ENCODE measurements at places on chromosomes 3 and 15.

GRCh38 chr3:134985864-134986715 lies 191.0 kb downstream of the EPHB1 start:
- no peak for DNase-seq

GRCh38 chr3:170909129-170909903 lies 879 bp upstream of the EIF5A2 start:
- no peak for DNase-seq

DNA sequence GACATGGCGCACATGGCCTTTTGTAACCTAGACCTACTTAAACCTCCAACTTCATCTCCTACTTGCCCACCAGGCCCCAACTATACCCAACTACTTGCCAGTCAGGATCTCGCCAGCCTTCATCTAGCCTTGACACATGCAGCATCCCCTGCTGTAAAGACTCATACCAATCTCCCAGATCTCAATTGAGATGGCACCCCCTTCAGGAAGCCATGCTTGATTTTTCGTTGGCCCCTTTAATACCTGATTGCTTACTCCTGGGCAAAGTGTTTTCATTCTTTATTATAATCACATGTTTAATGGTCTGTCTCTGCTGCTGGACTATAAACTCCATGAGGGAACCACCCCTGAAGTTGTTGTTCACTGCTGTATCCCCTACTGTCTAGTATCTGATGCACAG lies 150.8 kb downstream of the SOX2 start:
- DNase-seq = no peak

- no peak for DNase-seq
Observed at GRCh38 chr15:51302480-51302879, 35.9 kb downstream of the CYP19A1 start.

- no peak for DNase-seq
Observed at GRCh38 chr3:43794776-43795175, 104.0 kb downstream of the ABHD5 start.

DNA sequence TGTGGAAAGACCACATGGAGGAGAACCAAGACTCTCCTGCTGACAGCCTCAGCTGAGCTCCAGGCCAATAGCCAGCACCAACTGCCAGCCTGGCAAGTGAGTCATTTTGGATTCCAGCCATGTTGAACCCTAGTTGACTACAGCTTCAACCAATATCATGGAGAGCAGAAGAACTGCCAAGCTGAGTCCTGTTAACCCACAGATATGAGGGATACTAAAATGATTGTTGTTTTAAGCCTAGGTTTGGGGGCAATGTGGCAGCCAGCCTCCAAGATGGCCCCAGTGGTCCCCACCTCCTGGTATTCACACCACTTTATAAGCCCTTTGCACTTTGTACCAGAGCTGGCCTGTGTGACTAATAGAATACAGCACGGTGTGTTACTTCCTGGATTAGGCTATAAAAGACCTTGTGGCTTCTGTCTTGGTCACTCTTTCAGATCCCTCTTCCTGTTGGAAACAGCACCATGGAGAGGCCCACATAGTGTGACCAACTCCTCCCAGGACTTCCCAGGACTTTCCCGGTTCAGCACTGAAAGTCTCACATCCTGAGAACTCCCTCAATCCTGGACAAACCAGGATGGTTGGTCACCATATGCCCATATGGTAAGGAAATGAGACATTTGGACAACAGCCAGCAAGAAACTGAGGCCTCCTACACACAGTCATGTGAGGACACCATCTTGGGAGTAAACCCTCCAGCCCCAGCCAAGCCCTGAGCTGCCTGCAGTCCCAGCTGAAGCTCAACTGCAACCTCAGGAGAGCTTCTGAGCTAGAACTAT lies 32.4 kb upstream of the CDV3 start:
- no peak for DNase-seq

GRCh38 chr3:139830817-139831216 lies 104.2 kb upstream of the CLSTN2 start:
- DNase-seq = no peak

- no peak for DNase-seq
Observed at GRCh38 chr3:11445883-11446282, 173.7 kb downstream of the ATG7 start.

GRCh38 chr3:37696661-37697060 lies 165.0 kb upstream of the CTDSPL start:
- no peak for DNase-seq

- no peak for DNase-seq
Observed at GRCh38 chr15:62783303-62783957, 259.1 kb upstream of the TPM1 start.

DNA sequence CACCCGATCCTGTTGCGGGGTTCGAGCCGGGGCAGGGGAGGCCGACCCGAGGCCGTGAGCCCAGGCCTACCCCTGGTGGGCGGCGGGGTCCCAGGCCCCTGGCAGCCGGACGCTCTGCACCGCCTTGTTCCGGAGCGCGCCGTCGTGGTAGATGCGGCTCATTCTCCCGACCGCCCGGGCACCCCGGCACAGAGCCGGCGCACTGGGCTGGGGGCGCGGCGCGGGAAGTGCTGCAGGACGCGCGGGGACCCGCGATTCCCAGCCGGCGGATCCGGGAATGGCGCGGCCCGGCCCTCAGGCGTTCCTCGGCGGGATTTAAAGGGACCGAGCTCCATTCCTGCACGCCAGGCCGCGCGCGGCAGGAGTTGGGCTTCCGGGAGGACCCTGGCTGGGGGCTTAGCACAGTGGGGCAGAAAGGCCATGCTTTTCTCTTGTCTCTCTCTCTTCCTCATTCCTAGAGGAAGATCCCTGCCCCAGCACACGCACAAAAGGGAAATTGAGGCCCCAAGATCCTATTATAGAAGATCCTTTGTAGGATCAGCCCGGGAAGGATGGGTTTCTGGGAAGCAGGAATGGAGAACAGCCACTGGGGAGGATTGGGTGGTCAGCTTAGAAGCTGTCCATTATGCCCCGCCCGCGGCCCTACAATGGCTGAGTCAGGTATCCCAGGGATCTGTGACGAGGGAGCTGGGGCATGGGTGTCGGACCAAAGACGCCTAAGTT lies at the start of gene ARPIN:
ARPIN (minus strand) TSS at position 279 of the 723 bp plus-strand sequence; CDS start at position 162, 117 bp downstream.
- no peak for DNase-seq

DNA sequence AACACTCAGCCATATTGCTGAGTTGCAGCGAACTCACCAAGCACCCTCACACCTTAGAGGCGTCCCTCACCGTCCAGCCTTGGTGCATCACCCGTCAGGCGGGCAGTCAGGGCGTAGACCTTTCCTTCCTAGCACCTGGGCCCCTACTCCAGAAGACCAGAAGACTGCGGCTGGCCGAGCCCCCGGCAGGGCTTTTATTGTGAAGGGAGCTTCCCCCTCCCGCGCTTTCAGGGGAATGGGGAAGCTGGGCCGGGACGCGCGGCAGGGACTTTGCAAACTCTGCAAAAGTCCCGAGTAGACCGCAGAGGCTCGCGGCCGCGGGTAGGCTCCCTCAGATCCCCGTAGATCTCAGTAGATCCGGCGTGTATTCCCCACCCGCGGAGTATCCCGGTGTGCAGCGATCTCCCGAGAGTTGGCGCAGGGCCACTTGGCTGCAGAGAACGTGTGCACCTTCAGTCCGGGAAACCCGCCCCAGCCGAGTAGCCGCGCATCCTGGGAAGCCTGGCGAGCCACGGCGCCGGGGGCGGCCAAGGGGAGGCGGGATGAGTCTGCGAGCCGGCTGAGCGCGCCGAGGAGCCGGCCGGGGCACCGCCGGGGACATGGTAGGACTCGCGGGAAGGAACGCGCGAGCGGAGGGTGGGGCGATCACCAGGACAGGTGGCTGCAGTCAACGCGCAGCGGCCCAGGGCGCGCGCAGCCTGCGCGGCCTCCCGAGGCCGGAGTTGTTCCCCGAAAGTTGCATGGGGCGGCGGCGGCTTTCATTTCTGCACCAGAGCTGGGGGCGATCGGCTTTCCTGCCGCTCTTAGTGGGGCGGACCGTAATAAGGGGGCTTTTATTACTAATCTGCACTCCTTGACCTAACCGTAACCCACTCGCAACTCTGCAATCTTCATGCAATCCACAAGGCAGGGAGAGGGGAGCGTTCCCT lies at the start of gene GASK1A:
GASK1A (plus strand) TSS at position 268 of the 929 bp plus-strand sequence; CDS start at position 600, 332 bp downstream.
- DNase-seq = no peak

DNA sequence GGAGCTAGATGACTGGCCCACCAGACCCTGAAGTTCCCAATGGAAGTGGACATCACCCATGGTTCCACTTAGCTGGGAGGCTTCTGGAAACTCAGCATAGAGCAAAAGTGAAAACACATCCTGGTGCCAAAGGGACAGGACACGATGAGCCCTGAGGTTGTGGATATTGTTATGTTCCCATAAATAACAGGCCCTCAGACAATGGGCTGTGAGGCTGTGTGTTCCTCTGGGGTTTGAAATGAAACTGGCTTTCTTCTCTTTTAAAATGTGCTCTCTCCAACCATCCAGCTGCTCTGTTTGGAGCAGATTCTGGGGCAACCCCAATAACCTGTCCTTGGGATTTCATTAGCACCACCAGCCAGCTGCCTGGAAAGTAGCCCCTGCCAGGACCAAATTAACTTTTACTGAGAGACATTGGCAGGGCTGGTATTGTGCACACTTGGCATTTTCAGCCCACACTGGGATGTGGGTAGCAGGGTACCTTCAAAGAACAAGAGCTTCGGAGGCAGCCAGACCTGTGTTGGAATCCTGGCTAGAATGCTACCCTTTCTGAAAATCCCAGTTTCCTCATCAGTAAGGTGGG lies 97.5 kb downstream of the DNAJB8 start:
- DNase-seq = no peak

DNA sequence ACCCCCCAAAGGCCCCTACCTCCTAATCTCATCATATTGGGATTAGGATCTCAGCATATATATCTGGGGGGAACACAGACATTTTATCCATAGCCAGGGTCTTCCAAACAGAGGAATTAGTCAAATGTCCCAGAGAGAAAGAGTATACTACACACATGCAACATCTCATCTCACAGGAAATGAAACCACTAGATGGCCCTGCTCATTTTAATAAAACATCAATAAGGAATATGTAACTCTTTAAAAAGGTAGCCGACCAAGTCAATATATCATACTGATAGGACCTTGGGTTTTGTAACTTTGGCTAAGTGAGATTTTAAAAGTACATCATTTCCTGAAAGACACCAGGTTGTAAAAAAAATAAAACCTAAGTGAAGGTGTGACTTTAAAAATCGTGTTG lies 45.6 kb upstream of the THSD4 start:
- no peak for DNase-seq

DNA sequence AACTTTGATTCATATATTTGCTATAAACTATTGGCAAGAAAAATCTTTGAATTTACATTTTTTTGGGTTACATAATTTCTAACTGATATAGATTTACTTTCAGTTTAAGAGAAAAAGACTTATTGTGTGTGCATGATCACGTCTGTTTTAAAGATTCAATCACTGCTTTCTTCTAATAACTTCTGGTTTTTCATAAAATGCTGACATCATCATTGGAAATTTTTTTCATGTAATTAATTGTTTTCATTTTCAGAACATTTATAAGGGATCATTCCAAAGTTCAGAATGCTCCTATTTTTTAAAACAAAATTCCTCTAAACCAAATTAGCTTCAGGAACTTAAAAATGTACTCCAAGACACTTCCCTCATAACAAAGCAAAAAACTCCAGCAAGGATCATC lies 500.7 kb upstream of the GBE1 start:
- DNase-seq = no peak

- no peak for DNase-seq
Observed at GRCh38 chr15:69531665-69532027, 79.0 kb downstream of the RPLP1 start.

DNA sequence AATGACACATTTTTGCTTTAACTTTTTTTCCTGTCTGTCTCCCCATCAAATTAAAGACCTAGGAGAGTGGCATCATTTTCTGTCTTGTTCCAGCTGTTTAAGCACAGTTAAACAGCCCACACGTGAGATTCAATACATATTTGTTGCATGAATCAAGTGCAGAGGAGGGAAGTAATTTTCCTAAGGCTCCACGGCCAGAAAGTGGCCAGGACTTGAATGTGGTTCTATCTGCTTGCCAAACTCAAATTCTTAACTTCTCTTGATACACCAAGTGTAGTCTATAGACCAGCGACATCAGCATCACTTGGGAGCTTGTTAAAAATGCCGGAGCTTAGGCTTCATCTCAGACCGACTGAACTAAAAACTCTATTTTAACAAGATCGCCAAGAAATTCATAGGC lies 724.8 kb upstream of the CFAP20DC start:
- DNase-seq = no peak

GRCh38 chr3:43180027-43180426 lies 74.1 kb upstream of the POMGNT2 start:
- peak; percentile 41 for DNase-seq

- no peak for DNase-seq
Observed at GRCh38 chr3:98701071-98701675, 62.0 kb upstream of the ST3GAL6 start.

DNA sequence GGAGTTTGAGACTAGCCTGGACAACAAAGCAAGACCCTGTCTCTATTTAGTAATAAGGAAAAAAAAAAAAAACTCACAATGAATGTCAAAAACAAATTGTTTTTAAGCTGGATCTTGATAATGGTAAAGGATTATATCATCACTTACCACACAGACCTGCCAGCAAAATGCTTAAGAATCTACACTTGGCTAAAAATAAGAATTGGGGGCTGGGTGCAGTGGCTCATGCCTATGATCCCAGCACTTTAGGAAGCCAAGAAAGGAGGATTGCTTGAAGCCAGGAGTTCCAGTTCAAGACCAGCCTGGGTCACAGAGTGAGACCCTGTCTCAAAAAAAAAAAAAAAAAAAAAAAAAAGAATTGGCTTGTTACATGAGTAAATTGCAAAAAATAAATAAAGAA lies 31.0 kb downstream of the ACAP2 start:
- no peak for DNase-seq

DNA sequence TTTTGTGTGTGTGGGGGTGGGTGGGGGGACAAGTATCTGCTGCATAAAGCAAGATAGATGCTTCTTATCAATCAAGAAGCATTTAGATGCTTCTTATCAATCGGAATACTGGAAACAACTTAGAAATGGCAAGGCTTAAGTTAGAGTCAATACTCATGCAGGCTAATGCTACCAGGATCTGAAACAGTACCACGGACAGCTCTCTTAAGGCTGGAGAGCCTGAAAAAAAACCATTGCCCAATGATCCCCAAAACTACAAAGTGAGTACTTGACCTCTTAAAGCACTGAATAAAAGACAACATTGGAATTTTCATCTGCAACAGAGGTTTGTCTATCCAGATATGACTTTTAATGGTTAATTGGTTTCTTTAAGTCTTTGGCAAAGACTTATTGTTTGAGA lies 262.3 kb downstream of the GAP43 start:
- no peak for DNase-seq

GRCh38 chr3:15714448-15714847 lies 83.3 kb downstream of the ANKRD28 start:
- no peak for DNase-seq

- no peak for DNase-seq
Observed at GRCh38 chr3:187044867-187045552, 94.3 kb downstream of the RPL39L start.
